ENCODE measurements at places on chromosomes 7 and 10.
A peak's percentile ranks its signal among the peaks of the same experiment; 100 is the strongest.

DNA sequence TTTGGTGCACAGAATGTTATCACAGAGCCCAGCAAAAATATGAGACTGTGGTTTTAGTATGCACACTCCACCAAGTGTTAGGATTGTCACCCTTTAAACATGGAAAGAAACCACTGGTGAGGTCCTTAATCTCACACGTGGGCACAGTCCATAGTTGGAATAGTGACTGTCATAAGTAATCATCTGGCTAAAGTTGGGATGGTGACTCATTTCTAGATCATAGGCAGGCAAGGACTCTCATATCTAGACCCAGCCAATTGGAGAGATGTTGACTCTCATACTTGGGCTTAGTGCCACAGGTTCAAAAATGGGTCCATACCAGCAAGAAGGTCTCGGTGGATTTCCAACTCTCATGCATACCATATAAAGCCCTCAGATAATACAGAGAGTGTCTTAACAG is 39.6 kb upstream of the ZNF680 start:
- DNase-seq: no peak

DNA sequence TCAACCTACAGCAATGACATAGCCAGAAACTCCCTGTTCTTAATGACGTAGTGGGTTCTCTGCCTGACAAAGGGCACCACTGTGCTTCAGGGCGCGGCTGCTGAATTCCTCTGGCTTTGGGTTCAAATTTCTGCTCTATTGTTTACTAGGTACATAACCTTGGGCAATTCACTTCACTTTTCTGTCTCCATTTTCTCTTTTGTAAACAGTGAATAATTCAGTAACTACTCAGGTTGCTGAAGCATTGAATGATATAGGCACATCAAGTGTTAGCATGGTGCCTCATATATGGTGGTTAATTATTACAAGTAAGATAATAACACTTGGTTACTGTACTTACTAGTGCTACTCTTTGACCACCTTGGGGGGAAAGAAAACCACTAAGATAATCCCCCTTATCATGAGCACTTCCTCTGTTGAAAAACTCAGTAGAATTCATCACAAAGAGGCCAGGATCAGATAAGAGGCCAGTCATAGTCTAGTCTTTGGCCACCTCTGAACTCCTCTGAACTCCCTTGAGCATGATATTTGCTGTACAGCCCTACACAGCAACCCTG is 92.0 kb upstream of the AHR start:
- DNase-seq: no peak

GRCh38 chr7:4257146-4258111 is 424.7 kb upstream of the FOXK1 start:
- DNase-seq: no peak

- DNase-seq: no peak
Observed at GRCh38 chr7:155020996-155021395, 18.1 kb upstream of the PAXIP1 start.

DNA sequence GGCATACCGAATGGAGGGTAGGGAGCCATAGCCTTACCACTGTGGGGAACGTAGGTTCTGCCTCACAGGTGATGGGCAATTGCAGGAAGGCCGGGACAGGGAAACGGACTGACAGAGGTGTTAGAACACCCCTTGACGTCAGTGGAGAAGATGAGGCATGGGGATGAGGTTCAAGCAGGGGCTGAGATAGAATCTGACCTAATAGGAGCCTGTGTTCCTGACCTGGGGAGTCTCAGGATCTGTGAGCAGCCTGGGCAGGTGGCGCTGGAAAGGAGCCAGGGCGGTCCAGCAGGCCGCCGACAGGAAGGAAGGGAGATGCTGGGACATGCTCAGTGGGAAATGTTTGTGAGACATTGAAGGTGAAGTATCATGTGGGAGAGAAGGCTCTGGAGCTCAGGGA is 109.4 kb downstream of the WDFY4 start:
- no peak for DNase-seq

DNA sequence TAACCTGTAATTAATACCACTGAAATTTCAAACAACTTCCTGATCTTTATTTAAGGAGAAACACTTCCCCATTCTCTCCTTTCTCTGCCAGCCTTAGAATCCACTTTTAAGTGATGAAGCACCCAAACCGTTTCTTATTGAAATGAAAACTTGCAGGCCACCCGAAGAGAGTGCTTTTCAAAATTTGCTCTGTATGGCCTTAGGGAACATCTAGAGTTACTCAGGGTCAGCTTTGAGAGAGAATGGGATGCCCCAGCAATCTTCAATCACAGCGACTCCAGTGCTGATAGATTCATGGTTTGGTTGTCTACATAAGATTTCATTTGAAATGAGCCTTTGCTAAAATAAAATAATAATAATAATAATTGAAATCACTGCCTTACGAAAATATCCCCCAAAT is 323.1 kb downstream of the PCLO start:
- DNase-seq: no peak

- DNase-seq: no peak
Observed at GRCh38 chr7:103073989-103074518, 542 bp downstream of the FBXL13 start.

DNA sequence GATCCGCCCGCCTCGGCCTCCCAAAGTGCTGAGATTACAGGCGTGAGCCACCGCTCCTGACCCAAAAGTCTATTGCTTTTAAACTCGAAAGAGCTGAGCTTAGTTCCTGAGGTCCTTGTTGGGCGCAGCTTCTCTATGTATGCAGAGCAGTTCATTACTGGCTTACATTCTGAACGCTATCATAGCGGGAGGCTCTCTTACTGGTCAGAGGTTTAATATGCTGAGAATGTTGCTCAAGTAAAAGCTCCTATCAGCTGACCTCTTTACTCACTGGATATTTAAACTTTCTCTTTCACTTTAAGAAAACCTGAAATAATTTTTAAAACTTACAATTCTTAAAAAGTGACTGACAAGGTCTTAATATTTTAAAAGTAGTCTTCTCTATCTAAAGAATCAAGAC is 160.8 kb upstream of the WNT16 start:
- no peak for DNase-seq

DNA sequence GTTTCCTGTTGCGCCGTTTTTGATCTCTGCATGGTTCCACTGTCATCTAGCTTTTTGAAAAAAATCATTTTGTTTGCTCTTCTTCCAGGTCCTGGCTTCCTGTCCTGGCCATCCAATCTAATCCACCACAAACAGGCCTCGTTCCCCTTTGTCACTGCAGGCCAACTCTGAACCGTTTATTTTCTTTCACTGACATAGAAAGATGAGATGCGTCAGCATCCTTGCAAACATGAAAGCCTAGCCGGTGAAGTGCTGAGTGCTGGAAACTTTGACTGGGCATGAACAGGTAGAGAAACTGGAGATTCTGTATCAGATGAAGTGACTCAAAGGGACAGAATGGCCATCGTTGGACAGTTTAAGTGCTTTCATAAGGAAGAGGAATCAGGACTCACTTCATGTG is 1247.8 kb downstream of the TYW1 start:
- no peak for DNase-seq

DNA sequence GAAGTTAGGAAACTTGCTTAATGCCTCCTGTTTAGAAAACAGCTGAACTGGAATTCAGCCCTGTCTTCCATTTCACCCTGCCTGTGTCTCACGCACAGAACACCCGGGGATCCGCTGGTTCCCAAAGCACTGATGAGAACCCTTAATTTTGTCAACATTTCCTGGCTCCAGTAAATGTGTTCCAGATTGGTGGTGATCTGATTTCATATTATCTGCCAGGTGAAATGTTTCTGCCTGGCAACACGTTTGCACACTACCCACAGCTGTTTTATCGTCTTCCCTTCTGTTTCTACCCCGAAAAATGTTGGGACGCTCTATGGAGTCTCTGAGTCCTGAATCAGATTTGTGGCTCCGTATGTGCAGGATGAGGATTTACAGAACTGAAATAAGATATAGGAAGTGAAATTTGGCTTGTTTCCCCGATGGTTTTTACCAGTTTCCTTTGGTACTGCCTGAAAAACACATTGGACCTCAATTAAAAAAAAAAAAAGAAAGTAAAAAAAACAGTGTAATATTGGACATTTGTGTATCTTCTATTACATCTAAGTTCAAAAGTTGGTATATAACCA is 29.0 kb downstream of the MRC1 start:
- DNase-seq: no peak

DNA sequence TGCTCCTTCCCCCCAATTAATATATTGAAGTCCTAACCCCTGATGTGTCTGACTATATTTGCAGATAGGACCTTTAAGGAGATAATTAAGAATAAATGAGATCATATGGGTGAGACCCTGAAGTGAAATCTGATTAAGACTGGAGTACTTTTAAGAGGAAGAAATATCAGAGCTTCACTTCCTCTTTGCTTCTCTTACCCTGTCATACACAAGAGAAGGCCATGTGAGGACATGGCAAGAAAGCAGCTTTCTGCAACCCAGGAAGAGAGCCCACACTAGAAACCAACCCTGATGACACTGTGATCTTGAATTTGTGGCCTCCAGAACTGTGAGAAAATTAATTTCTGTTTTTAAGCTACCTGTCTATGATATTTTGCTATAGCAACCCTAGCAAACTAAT is 44.2 kb downstream of the JMJD1C start:
- DNase-seq: no peak

- DNase-seq: no peak
Observed at GRCh38 chr10:94105226-94105625, 111.5 kb downstream of the PLCE1 start.

DNA sequence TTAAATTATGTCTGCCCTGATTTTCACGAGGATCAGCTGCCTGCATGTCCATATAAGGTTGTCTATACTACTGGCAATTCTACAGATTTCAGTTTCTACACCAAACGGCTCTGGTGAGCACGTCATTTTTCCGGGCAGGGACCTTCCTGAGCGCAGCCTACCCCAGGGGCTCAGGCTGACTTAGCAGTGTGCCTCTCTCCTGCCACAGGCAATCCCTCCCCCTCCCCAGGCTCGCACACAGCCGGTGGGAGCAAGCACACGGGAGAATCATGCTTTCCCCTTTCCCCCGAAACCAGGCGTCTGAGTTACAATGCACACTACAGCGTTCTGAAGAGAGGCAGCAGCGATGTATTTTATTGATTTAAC is 1.7 kb downstream of the KLF6 start:
- DNase-seq: peak; percentile 79

DNA sequence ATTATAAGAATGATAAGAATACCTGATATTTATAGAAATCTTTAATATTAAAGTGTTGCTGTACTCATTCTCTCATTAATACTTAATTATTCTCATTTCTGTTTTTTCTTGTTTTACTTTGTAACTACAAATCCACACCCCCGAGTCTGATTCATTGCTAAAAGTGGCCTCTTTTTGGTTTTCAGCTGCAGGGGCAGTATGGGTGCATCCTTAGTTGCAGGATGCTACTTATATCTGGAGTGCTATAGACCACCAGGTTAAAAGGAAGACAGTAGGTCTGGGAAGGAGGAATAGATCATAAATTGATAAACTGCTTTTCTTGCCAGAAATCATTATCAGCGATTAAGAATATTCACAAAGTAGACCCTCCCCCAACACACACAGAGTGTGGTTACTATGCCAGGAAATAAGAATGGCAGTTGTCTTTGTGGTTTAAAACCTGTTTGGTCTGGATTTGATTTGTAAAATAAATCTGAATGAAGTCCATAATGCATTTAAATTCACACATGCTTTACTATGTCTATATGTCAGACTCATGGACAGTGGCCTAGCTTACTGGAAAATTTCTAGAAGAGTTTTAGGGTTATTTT is 96.5 kb downstream of the NRF1 start:
- DNase-seq: no peak

- no peak for DNase-seq
Observed at GRCh38 chr7:41709621-41710020, 6.7 kb upstream of the INHBA start.

DNA sequence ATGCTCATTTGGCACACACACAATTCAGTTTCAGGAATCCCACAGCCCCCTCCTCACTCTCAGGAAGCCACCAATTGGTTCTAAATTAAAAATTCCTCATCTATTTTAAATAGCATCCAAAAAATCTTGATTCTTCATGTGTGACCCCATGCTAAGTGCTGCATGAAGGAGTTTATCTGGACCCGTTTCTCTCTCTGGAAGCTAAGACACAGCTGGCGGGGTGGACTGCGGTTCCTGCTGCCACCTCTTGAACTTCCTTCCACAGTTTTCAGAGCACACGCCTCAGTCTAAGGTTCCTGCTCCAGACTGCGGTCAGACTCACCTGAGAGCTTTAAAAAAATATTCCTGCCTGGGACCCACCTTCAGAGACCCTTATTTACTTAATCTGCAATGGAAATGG is 34.5 kb downstream of the LYZL1 start:
- DNase-seq: no peak

DNA sequence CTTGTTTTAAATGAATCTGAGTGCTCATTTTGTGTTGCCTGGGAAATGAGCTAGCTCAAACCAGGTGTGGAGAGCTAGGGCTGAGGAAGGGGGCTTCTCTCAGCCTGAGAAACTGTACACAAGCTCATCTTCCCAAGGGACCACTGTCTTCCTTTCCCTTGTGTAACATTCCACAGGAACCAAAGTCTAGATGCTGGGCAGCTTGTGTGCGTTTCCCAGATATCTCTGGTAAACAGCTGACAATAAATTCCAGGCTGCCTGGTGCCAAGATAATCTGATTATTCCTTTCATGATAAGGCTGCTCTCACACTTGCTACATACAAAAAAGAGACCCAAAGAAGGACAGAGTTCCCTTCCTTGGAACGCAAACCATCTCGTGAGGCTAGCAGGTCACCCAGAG is 33.1 kb upstream of the MKLN1 start:
- DNase-seq: no peak

GRCh38 chr10:96699613-96700012 is 20.7 kb downstream of the PIK3AP1 start:
- no peak for DNase-seq

DNA sequence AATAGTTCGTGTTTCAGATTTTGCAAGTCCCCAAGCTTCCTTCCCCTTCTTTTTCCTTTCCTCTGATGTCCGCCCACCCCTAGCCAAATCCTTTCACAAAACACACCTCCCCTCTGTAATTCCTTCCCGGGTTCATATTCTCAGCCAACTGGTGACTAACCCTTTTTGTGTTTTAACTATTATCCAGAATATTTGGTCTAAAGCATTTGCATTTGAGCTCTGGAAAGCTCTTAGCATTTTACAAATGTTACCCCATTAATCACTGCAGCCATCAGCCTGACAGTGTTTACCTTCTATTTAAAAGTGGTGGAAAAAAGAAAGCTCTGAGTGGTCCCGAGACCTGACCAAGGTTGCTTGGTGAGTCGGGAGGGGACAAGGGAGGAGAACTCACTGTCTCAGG is 139.0 kb downstream of the CREB5 start:
- no peak for DNase-seq

DNA sequence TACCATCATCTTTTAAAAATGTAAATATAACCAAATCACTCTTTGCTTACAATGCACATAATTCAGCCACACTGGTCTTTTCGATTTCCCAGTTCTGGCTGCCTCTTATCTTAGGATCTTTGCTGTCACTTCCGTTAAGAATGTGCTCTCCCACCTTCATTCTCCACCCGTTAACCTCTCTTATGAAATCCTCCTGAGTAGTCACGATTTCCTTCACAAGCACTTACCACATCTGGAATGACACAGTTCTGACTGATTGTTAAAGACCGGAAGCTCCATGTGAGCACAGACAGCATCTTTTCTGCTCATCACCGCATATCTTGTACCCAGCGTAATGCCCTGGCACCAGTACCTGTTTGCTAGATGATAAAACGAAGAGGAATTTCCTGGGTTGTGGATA is 84.3 kb downstream of the CUL2 start:
- no peak for DNase-seq

Measured in activated T-cell treated with anti-CD3 and anti-CD28 coated beads, Interleukin-2, amount 50 U/mL, for 72 hours (primary cell).